ENCODE measurements at places on chromosomes 3 and 15.

GRCh38 chr15:64865998-64866520 is 24.3 kb downstream of the PLEKHO2 start:
- DNase-seq = no peak

DNA sequence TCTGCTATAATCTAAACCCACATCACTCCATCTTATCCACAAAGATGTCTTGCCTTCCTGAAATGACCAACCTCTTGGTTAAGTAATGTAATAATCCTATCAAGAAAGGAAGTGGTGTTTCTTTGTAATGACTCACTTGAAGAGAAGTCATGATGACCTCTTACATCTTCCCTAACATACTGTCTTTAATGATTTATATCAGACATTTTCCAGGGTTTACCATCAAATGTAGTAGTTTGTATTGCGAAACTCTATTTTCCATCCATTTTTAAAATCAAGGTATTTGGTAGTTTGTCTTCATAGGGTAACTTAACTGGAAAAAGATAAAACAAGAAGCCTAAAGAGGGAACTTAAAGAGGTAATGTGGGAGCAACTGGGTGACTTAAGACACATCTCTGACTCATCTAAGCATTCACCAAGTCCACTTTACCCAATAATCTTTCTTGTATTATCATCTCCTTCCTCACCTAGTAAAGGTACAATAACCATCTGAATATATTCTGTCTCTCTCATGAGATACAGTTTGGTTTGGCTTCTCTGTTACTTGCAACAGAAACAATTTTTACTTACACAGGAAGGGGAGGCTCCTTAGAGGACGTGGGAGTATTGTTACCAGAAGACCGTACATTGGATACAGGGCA is 5.7 kb upstream of the MAPK6 start:
- DNase-seq = no peak

- DNase-seq = no peak
These were observed 163.8 kb downstream of the ZIC1 start for GRCh38 chr3:147572970-147573340.

DNA sequence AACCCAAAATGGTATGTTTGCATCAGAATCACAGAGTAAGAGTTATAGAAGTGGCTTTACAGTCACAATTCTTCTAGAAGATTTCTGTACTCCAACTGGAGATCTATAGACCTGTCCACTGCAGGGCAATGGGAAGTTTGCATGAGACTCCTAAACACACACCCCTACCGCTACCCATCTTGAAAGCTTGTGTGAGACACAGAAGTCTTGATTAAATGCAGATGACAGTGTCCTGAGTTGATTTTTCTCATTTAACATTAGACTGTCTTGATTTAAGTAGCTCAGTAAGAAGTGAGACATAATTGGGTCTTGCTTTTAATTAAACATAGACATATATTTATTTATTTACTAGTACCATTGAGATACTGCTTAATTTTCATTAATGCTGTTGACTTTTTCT is 54.4 kb downstream of the CD47 start:
- no peak for DNase-seq

- no peak for DNase-seq
These were observed 61.9 kb upstream of the ABHD17C start for GRCh38 chr15:80633221-80633620.

GRCh38 chr15:88982304-88982945 is 69.2 kb upstream of the MFGE8 start:
- no peak for DNase-seq

Measured in NCI-H510A (cell line).